CD4-positive, alpha-beta T cell (primary cell): ENCODE measurements at places on chromosomes 5 and 9.

- DNase-seq = no peak
Observed at GRCh38 chr9:6428940-6429889, 16.2 kb downstream of the UHRF2 start.

DNA sequence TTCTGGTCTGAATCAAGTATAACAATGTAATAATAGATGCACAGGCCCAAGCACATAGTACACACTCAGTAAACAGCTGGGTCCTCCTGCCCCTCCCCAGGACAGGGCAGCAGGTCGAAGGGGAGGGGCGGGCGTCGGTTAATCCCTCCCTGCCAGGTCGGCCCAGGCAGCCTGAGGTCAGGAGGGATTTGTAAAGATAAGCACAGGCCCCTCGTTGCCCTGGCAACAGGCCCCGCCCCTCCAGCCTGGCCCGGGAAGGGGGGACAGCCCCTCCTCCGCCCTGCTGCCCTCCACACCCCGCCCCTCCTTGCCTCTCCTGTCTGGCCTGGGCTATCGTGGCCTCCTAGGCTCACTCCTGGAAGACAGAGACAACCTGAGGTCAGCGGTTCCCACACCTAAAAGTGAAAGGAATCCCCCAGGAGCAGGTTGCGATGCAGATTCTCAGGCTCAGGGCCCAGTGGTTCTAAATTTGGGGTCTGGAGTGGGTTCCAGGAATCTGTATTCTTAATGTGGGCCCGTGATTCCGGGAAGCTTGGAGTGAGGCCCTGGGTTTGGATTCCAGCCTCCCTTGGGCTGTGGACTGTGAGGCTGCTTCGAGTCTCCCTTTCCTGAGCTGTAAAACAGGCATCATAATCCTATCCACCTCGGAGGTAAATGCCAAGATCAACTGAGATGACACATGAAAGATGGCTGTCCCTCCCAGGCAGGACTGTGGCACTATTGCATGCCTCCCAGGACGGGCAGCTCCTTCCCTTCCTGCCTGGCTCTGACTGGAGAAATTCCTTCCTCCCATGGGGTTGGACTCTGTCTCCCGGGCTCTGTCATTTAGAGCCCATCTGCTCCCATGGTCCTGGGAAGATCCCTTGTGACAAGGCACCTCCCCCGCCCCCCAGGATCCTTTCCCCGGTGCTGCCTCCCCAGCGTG, 4.4 kb downstream of the CRB2 start:
- no peak for DNase-seq

- DNase-seq = no peak
Observed at GRCh38 chr5:126477294-126478117, 54.3 kb downstream of the GRAMD2B start.

DNA sequence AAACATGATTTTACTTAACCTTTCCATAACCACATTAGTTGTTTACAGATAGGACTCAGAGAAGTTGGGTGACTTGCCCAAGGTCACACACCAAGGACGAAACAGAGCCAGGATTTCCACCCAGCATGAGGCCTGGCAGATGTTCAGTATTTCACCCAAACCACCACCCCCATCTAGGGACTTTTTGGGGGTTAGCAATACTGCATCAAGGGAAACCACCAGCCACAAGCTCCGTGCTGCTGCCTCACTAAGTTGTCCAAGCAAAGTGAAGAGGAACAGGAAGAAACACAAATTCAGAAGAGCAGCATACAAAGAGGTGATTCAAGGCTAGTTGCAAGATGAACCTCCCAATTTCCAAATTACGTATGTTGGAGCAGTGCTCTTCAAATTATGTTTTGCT, 219.6 kb upstream of the RORB start:
- no peak for DNase-seq

GRCh38 chr5:53917826-53918225, 357.4 kb downstream of the NDUFS4 start:
- DNase-seq = no peak

GRCh38 chr9:99497641-99498040, 275.6 kb downstream of the SEC61B start:
- no peak for DNase-seq

- peak; percentile 40 for DNase-seq
Observed at GRCh38 chr5:154236536-154237375, 46.2 kb downstream of the GALNT10 start.

DNA sequence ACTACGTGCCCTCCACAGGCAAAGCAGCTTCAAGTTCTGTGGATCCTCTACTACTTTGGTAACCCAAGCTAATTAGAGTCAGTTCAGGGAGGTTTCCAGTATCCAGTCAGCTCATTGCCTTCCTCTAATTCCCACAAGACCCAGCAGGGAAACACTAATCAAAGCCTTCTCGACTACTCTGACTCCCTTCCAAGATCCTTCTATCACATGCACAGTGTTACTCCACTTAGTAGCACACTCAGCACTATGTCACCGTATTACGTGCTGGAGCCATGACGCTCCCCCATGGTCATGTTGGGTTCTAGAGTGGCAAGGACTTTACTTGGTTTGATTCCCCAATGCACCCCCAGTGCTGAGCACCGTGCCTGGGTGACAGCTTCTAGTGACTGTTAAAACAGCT, 53.0 kb downstream of the DCP2 start:
- no peak for DNase-seq

DNA sequence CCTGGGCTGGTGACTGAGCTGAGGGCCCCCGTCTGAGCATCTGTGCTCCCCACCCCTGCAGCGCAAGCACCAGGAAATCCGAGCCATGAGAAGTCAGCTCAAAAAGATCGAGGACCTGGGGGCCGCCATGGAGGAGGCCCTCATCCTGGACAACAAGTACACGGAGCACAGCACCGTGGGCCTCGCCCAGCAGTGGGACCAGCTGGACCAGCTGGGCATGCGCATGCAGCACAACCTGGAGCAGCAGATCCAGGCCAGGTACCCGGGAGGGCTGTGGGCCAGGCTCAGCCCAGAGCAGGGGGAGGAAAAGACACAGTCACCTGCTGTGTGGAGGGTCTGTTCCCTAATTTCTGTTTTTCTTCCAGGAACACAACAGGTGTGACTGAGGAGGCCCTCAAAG, 24.6 kb downstream of the DYNC2I2 start:
- no peak for DNase-seq

DNA sequence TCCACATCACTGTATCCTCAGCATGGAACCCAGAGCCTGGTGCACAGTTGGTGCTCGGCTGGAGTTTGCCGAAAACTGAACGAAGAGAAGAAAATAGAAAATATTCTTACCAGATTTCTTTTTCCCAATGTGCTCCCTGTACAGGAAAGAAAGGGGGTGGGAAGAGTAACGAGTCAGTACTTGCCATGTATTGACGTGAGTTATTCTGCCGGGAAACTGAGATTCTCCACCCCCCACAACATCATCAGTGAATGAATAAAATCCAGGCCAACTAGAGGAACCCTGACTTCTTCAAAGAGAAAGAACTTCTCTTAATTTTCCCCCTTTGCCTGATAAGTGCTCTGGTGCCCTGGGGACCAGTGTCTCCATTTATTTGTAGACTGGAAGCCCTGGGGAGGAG, 80.6 kb downstream of the SH3PXD2B start:
- DNase-seq = no peak

DNA sequence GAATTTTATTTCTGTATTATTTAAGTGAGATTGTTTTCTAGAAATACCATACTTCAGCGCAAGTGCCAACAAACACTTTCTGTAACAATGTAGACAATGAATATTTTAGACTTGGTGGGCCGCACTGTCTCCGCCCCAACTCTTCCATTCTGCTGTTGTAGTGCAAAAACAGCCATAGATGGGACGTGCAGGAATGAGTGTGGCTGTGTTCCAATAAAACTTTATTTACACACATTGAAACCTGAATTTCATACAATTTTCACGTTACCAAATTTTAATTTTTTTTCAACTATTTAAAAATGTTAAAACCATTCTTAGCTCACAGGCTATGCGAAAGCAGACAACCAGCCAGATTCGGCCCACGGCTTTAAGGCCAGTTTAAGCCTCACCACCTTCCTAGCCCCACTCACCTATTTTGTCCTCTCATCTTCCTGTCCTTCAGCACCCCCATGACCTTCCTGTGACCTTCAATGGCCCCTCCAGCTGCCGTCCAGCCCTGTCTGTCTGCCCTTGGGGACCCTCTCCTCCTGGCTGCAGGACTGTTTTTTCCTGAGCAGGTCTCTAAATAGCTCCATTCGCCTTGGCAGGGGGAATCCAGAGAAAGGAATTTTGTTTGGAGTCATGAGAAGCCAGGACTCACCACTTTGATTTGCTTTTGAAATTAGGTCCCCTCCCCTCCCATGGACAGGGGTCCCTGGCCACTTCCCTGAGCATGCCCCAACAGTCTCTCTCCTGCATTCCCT, 11.2 kb upstream of the ANXA6 start:
- DNase-seq = no peak

DNA sequence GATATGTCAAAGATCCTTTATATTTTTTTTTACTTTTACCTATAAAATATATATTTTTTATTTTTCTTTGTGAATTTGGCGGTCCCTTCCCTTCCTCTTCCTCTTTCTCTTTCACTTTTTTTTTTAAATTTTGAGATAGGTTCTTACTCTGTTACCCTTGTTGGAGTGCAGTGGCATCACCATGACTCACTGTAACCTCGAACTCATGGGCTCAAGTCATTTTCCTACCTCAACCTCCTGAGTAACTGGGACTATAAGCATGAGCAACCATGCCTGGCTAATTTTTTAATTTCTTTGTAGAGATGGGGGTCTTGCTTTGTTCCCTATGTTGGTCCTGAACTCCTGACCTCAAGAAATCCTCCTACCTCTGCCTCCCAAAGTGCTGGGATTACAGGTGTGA, 258.0 kb upstream of the CLINT1 start:
- DNase-seq = no peak

DNA sequence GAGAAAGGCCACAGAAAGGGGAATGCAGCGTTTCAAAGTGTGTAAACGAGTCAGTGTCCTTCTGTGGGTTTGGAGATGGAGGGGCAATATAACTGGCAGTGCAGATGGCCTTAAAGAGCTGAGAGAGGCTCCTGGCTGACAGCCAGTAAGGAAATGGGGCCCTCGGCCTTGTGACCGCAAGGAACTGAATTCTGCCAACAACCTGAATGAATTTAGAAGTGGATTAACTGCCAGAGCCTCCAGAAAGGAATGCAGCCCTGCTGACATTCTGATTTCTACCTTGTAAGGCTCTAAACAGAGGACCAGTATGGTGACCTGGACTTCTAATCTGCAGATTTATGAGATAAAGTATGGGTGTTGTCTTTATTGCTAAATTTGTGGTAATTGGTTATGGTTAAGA, 17.5 kb upstream of the NREP start:
- no peak for DNase-seq

GRCh38 chr9:133275105-133276000, at the start of gene ABO:
ABO (minus strand) TSS chr9:133275201.
- no peak for DNase-seq

- DNase-seq = no peak
Observed at GRCh38 chr9:34010979-34011378, 37.7 kb downstream of the UBAP2 start.

- no peak for DNase-seq
Observed at GRCh38 chr5:154143211-154143641, 47.3 kb upstream of the GALNT10 start.

GRCh38 chr9:123465304-123465703, 109.3 kb downstream of the CRB2 start:
- no peak for DNase-seq

DNA sequence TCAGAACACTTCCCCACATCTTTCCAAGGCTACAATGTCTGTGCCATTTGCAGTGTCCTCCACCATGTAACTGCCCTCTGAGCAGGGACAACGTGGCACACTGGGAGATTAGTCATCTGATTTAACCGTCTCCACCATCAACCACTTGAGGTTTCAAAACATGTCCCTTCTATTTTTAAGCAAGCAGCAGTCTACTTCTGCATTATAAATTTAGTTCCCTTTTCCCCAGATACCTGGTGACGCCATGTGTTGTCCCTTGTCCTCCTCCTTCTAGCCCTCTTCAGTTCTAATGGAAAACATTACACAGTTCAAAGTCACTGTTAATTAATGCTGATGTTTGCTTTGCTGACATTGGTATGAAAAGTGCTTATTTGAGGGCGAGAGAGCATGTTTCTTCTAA, 52.8 kb downstream of the ATP10B start:
- peak; percentile 4 for DNase-seq
